ENCODE measurements at places on chromosomes 12 and 14.

DNA sequence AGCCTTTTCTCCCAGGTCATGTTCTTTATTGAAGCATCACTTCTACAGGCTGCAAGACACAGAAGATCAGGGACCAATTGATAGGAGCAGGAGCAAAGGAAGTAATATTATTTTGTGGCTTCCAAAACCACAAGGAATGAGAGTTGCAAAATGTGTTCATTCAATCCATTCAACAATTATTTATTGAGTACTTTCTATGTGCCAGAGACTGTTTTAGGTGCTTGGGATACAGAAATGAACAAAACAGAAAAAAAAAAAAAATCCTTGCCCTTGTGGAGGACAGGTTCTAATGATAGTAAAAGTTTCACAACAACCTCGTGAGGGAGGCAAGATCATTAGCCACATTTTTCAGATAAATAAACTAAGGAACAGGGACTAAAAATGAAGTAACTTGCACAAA, 20.1 kb upstream of the DACT1 start:
- no peak for DNase-seq

- no peak for DNase-seq
These were observed 51.8 kb downstream of the MSRB3 start for GRCh38 chr12:65330331-65330730.

- no peak for DNase-seq
These were observed 32.3 kb upstream of the KRAS start for GRCh38 chr12:25283006-25283405.

DNA sequence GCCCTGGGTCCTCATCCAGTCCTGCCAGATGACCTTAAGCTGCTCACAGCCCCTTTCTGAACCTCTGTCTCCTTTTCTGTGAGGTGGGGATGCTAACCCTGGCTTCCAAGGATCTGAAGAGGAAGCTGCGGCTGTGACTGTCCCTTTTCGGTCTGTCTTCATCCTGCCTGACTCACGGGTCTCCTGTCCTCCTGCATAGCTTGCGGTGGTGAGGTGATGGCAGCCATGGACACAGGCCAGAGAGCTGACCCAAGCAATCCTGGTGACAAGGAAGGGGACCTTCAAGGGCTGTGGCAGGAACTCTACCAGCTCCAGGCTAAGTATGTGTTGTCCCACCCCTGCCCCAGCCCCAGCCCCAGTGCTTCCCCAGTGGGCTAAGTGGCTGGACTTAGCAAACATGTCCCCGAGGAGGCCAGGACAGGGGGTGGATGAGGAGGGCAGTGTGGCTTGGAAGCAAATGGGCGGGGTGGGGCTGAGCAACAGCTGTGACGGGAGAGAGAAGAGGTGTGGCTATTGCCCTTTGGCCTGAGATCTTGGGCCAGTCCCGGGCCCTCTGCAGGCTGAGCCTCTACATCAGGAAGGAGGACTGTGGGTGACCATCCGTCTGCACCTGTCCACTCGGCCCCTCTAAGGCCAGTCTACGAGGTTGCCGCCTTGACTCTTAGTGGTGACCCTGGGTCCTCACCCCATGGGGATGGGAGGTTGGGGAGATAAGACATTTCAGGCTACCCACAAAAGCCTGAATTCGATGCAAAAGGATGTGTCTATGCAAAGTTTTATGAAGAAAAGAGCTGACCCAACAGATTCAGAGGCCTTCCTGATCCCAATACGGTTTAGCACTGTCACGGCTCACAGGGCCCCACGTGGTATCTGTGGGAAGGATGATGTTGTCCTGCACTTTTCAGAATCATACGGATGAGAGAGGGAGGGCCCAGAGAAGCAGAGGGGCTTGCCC, 1.1 kb downstream of the CCDC197 start:
- DNase-seq: no peak

DNA sequence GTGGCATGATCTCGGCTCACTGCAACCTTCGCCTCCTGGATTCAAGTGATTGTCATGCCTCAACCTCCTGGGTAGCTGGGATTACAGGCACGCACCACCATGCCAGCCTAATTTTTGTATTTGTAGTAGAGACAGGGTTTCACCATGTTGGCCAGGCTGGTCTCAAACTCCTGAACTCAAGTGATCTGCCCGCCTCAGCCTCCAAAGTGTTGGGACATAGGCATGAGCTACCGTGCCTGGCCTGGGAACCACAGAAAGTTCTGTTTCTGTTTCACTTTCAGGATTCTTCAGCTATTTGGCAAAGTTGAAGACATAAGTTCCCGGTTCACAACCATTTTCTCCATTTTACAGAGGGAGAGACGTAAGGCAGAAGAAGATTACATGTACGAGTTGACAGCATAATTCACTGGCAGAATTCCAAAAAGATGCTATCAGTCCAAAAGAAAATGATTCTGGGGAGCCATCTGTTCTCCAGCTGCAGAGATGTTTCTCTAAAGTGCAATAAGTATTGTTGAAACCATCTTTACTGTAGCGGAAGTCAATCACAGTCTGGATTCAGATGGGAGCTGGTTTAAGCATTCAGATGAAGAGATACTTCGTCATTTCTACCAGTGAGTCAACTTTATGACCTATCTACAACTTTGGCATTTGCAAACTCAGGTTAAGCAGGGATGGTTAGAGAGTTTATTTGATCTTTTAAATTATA, 8.1 kb upstream of the RNF34 start:
- DNase-seq: no peak

GRCh38 chr14:44576356-44576755, 69.3 kb upstream of the FSCB start:
- DNase-seq: no peak

DNA sequence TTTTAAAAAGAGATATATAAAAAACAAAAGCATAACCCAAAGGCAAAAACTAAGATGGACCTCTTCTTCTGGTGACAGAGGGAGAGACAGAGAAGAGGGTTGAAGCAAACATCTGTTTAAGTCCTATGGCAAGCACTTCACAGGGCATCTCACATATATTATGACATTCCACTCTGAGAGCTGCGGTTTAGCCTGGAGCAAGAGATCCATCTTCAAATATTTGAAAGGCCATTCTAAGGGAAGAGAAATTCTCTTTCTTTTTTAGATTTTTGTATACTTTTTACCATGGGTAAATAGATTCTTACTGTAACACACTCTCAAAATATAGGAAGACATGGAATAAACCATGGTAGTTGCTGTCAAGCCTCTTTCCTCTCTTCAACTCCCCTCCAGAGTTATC, 204.1 kb downstream of the GXYLT1 start:
- no peak for DNase-seq

DNA sequence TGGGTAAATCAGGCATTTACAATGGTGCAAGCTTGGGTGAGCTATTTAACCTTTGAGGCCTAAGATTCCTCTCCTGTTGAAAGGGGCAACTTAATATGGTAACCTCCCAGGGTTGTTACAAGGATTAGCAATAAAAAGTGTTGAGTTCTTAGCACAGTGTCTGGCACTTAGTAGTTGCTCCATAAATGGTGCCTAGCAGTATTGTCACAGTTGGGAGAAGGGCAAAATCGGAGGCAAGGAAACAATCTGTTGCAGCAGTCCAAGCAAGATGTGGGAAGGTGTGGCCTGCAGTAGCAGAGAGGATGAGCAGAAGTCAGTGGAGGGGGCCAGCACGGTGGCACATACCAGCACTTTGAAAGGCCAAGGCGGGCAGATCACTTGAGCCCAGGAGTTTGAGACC, 7.3 kb upstream of the SP7 start:
- DNase-seq: no peak

DNA sequence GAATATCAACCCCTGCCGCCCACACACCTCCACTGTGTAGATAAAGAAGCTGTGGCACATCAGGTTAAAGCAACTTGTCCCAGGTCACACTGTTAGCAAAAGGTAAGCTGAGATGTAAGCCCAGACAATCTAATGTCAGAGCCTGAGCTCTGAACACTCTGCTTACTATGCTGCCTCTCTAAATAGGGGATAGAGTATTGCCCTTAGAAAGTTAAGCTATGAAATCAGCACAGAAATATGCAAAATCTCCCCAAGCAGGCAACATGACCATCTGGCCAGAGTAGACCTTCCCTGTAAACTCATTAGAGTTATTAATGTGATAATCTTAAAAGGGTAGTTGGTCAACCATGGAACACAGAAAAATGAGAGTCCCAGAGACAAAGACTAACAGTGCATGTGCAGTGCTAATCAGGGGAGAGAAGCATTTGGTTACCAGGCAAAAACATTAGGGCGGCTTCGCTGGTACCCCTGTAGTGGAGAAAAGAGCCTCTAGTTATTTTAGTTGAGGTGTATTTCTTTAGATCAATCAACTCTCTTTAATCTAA, 171.0 kb downstream of the BTG1 start:
- DNase-seq: no peak

DNA sequence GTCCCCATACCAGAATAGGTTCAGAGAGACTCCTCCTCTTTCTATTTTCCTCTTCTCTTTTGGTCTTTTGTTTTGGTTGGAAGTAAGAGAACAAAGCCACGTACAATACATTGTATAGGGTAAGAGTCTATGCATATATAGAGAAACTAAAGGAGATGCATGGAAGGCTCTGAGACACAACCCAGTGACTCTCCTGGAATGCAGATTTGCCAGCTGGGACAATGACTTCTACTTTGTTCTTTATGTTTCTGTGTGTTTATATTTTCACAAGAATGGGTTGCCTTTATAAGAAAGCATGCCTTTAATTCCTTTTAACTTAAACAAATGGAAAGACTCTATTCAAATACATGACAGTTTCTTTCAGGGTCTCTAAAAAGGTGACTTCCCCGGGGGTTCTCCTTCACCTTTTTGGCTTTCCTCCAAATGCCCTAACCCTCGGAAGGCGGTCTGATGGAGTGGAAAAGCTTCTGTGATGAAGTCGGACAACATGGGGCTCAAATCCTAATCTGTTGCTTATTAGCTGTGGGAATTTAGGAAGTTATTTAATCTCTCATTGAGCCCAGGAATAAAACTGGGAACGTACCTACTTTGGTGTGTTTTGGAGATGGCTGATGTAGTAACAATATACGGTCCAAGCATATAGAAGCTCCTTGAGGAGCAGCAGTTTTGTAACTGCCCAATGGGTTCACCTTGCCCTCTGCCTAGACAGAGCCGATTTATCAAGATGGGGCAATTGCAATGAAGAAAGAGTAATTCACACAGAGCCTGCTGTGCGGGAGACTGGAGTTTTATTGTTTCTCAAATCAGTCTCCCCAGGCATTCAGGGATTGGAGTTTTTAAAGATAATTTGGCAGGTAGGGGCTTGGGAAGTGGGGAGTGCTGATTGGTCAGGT, 9.1 kb upstream of the SERPINA1 start:
- no peak for DNase-seq

DNA sequence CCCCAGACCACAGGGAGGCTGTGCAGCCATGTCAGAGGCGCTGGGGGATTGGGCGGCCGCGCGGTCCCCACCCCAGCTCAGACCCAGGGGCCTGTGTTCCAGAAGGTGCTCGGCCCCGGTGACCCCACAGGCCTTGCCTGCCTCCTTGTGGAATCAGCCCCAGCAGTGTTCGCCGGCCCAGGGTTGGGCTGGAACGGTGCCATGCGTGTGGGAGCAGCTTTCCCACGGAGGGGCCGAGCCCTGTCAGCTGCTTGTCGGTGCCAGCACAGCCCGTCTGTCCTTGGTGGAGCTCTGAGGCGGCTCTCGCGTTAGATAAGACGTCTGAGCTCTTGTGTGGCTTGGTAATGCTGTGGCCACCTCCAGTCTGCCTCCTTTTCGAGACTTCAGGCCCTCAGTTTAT, 8.5 kb downstream of the ZFYVE21 start:
- DNase-seq: no peak

- no peak for DNase-seq
These were observed 10.1 kb upstream of the RPL10L start for GRCh38 chr14:46661728-46662127.

DNA sequence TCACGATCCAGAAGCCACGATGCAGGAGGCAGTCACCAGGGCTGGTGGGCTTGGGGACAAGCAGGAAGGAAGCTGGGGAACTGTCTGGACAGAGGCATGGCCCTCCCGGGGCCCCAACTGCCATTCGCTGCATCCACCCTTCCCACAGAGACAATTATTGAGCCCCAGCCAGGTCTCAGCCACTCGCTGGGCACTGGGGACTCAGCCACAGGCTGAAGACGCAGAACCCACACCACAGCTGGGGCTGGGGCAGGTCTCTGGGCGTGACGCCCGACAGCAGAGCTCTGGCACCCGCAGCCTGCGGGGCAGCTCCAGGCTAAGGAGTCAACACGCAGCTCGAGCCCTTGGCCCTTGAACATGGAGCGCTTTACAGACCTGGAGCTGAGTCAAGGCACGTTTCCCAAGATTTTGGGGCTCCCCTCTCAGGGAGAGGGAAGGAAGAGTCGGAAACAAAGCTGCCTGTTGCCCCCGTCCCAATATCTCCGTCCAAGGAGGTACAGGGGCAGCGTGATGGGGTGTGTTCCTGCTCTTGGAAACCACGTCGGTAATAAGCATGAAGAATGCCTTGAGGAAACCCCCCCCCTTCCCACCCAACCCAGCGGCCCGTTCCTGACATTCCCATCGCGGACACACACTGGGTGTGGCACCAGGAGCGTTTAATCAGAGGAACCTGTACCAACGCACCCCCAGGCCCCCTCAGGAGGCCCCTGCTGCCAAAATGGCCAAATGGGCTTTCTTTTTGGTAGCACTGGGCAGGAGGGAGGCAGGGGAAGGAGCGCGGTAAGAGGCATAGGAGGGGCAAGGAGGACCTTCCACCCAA, 6.7 kb downstream of the RIMBP2 start:
- no peak for DNase-seq

DNA sequence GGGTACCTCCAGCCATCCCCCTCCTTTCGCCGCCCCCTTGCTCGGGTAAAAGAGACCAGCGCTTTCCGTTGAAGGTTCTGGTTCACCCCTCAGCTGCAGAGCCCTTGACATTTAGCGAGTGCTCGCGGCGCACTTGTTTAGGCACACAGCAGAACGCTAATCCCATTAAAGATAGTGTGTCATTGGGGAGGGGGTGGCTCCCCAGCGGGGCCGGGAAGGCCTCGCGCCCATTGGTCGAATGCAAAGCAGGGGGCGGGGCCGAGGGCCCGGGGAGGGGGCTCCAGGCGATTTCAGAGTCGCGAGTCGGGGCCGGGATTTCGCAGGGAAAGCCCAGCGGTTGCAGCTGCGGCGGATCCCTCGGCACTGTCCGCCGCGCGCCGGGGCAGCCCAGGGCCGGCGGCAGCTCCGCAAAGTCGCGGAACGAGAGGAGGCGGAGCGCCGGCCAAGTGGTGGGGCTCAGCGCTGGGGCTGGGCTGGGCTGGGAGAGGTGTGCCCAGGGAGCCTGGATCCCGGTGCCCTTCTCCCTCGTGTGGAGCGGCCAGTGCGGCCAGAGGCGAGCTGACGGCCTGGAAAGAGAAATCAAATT, 122.9 kb downstream of the TSPAN9 start:
- peak; percentile 12 for DNase-seq

DNA sequence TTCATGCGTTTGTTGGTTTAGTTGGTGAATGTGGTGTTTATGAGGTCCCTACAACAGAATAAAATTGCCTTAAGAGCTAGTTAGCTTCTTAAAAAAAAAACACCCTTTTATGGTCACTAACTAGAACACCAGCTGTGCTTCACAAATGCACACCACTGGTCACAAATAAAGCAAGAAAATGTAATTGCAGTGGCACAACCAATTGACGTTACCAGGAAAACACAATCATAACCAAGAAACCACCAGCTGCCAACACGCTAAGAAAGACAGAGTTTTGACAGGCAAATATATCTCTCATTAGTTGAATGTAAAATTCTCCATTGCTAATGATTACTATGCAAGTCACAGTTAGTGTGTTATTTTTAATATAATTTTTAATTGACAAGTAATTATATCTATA, 389.9 kb downstream of the ADAMTS20 start:
- peak; percentile 10 for DNase-seq

GRCh38 chr12:128823216-128823915, 392 bp downstream of the SLC15A4 start:
- no peak for DNase-seq

GRCh38 chr12:96749999-96750398, 157.1 kb upstream of the NEDD1 start:
- DNase-seq: no peak
